ENCODE measurements at places on chromosomes 16 and 17. TPM values are rescaled to one million over a fixed set of nuclear protein-coding genes. Genes with fewer than 3 reads are reported as not detected.

KCNG4 gene
- not detected for total RNA-seq

EVPLL gene
- not detected for total RNA-seq

OTOP3 gene
- total RNA-seq: not detected

MARVELD3 gene
- not detected for total RNA-seq

CIITA gene
- 7.2 TPM for total RNA-seq

DRC3 gene
- 0.39 TPM for total RNA-seq

HSPB9 gene
- not detected for total RNA-seq

NUDT16L1 gene
- 22.8 TPM for total RNA-seq

CCDC40 gene
- 1.3 TPM for total RNA-seq

HCRT gene
- not detected for total RNA-seq

COIL gene
- total RNA-seq: 16.6 TPM

C17orf100 gene
- total RNA-seq: 1.8 TPM

GRCh38 chr17:15882777-15883176 is 62.2 kb upstream of the ADORA2B start:
- no peak for DNase-seq

DNA sequence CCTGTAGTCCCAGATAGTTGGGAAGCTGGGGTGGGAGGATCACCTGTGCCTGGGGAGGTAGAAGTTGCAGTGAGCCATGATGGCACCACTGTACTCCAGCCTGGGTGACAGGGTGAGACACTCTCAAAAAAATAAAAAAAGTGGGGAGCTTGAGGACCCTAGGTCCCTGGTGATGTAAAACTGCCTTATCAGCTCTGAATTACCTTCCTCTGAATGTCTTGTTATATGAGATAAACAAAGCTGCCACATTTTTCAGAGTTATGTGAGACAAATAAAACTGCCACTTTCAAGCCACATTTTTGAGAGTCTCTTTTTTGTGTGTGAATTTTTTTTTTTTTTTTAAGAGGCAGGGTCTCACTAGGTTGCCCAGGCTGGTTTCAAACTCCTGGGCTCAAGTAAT is 32.0 kb upstream of the B4GALNT2 start:
- no peak for DNase-seq

DNA sequence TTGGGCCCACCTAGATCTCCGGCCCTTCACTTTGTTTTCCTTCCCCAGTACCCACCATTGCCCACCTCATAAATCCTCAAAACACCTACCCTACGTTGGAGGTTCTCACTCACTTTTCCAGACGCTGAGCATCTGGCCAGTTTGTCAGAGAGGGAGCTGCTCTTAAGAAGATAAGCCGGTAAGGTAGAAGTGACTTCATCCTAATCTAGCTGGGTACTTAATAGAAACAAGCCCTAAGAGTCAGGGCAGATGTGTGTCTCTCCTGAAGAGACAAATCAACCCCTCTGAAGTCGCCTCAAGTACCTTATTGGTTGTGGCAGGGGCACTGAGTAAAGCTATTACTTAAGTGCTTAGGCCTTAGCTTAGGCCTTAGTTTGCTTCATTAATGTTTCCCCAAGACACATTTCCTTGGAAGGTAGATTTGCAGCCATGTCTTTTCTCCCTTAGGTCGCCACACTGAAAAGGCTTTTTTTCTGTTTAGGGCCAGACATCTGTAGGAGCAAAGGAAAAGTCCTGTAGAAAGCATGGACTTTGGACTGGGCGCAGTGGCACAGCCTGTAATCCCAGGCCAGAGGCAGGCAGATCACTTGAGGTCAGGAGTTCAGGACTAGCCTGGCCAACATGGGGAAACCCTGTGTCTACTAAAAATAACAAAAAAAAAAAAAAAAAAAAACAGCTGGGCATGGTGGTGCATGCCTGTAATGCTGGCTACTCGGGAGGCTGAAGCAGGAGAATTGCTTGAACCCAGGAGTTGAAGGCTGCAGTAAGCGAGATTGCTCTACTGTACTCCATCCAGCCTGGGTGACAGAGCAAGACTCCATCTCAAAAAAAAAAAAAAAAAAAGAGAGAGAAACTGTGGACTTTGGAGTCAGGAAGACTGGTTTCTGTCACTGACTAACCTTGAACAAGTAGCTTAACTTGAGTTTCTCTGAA is 1.0 kb downstream of the TACO1 start:
- no peak for DNase-seq

- peak; percentile 45 for DNase-seq
These were observed 431 bp downstream of the SLFN11 start for GRCh38 chr17:35372846-35373533.

DNA sequence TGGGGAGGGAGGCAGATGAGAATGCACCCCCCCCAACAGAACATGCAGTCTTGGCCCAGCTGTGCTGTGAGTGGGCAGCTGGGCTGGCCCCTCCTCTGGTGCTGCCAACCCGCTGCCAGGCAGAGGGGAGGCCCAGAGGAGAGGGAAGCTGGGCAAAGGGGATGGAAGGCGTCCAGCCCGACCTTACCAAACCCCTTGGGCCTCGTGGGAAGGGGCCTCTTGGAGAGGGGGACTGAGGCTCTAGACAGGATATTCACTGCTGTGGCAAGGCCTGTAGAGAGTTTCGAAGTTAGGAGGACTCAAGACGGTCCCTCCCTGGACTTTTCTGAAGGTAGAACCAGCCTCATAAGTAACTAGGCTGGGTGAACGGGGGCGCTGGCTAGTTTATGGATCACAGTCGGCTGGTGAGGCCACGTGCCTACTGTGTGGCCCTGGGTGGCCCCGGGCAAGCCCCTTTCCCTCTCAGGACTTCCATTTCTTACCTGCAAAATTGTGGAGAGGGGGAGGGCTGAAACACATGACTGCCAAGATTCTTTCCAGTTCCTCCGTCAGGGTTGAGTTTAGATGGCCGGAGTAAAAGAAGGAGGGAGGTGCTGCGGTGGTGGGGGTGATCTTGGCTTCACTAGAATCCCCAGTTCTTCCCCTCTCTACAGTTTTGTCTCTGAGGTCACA is 857 bp upstream of the STAT5A start:
- DNase-seq: peak; percentile 63

GRCh38 chr17:21510686-21511362 is 134.7 kb downstream of the KCNJ12 start:
- no peak for DNase-seq

DNA sequence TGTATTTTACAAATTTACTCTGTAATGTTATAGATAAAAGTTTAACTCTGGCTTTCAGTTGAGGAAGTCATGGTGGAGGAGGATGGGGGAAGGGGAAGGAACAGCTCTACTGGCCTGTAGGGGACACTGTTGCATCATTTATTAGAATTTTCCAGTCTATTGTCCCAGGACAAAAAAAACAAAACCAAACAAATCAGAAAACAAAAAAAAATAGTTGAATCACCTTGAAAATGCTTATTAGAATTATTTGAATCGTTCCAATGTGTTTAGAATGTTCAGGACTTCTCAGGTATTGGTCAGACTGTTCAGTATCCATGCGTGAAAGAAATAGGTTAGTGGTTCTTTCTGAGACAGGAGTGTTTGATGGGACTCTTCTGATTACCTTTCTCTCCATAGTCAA is 242.0 kb downstream of the FTO start:
- DNase-seq: no peak

GRCh38 chr17:28552176-28552999 is at the start of gene UNC119:
UNC119 (minus strand) TSS chr17:28552624; CDS start chr17:28552557, 67 bp downstream.
- peak; percentile 89 for DNase-seq

- no peak for DNase-seq
These were observed 37.3 kb downstream of the BCO1 start for GRCh38 chr16:81275795-81276194.

DNA sequence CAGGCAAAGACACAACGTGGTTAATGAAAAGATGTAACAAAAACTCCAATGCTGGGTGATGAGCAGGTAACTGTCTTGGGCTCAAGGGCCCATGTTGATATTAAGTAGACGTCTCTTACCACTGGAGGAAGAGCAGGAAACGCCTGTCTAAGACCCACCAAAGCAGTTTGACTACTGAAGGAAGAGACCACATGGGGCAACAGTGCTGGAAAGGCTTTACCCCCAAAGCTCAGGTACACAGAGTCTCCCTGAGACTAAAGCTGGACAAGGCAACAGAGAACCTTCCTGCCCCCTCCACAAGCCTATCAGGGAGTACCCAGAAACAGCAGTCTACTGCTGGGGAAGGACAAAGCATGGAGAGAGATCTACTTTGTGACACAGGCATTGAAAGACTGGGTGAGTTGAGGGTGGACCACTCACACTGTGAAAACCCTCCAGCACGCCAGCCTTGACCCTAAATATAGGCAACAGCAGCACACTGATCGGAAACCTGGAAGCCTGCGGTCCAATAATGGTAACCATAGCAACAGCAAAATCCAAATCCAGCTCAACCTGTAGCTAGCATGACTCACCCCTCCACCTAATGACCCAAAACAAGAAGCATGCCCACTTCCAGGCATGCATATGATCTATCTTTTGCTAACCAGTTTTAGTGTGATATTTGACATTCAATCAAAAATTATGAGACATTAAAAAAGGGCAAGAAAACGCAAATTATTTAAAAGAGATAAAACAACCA is 270.5 kb upstream of the SDK2 start:
- DNase-seq: no peak

DNA sequence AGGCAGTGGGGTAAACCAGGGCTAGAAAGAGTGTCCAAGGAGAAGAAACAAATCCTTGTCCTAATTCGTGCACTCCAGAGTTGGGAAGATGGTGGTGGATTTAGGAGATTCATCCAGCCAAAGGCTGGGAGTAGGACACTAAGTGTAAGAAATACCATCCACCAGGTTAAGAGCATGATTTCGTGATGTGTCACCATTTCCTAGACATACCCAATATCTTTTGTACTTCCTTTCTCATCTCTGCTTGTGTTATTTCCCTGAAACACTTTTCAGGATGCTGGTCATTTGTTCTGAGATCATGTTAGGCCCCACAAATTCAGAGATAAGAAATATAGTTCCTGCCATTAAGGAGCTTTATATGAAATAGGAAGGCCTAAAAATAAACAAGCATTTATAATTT is 106.3 kb upstream of the HLF start:
- DNase-seq: no peak

- DNase-seq: no peak
These were observed 21.7 kb downstream of the KATNIP start for GRCh38 chr16:27571433-27572326.

GRCh38 chr17:42277342-42277712 is 1.1 kb upstream of the STAT5B start:
- DNase-seq: no peak

- no peak for DNase-seq
These were observed 9.0 kb downstream of the HAS3 start for GRCh38 chr16:69114346-69114975.

DNA sequence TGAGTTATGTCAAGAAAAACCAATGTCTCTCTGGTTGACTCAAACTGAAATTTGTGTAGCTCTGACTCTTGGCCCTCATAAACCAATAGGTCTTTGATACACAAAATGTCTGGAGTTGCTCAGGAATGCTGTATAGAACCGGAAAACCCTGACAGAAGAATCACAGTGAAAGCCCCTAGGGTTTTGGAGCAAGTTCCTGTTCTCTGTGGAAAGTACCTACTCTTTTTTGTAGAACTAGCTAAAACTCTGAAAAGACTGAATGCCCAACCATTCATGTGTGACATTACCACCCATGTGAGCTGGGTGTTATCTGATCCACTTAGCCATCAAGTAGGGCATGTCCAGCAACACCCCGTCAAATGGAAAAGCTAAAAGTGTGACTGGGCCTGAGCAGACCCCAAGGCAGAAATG is 28.8 kb downstream of the CCL4 start:
- DNase-seq: no peak

- DNase-seq: peak; percentile 58
These were observed 30.0 kb downstream of the TBC1D16 start for GRCh38 chr17:80005360-80006338.

DNA sequence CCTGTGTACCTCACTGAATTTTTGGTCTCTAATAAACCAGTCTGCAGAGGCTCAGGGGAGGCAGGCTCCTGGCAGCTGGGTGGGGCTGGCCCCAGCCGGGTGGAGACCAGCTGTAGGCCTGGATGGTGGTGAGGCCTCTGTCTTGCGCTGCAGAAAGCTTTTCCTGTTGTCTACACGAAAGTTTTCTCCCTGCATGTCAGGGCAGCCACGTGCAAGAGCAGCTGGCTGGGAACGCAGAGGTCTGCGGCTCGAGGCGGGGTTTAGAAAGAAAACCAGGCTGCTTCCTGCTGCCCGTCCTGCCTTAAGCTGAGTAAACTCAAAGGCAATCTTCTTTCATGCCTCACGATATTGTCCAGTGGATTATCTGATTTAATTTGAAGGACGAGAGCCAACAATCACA is 2.4 kb downstream of the SERPINF1 start:
- DNase-seq: peak; percentile 37

- no peak for DNase-seq
These were observed 11.1 kb downstream of the USP6 start for GRCh38 chr17:5126719-5127488.

- DNase-seq: no peak
These were observed 96.9 kb downstream of the C16orf78 start for GRCh38 chr16:49470513-49470991.
